CD4-positive, alpha-beta memory T cell (primary cell): ENCODE measurements at places on chromosomes 16 and 17. TPM values are rescaled to one million over a fixed set of nuclear protein-coding genes. Genes with fewer than 3 reads are reported as not detected.

The GNG13 gene
- total RNA-seq, result not detected

DNA sequence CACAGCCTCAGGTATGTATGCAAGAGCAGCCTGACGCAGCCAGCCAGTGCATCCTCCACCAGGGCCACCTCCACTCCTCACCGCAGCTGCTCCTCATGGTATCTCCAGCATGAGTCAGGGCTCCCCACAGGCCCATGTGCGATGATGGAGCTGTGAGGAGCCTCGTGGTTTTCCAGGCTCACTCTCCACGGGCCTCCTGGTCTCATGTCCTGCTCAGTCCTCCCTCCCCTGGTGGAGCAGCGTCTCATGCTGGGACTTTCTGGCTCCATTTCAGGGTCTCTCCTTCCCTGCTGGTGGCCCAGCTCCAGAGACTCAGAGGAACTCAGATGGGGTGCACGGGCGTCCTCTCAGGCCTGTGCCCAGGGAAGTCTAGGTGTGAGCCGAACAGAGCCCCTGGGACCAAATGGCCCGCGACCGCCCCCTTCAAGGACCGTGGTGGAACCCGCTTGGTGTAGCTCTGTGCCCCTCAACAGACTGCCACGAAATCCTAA lies 70.4 kb downstream of the METRNL start:
- H3K4me1 ChIP-seq, result no peaks in the 10 kb centered on the region
- H3K27me3 ChIP-seq, result no peaks in the 10 kb centered on the region
- DNase-seq, result no peak
- no peak overlapping the region for H3K4me3 ChIP-seq
- no peaks in the 10 kb centered on the region for H3K36me3 ChIP-seq

The SPAG9 gene
- 62.3 TPM for total RNA-seq

- H3K27me3 ChIP-seq, result no peaks in the 10 kb centered on the region
- peaks cover 13% of the 10 kb centered on the region for H3K36me3 ChIP-seq
- H3K27ac ChIP-seq, result no peak overlapping the region
- H3K4me3 ChIP-seq, result no peak overlapping the region
- no peaks in the 10 kb centered on the region for H3K4me1 ChIP-seq
These were observed 44.1 kb downstream of the CFDP1 start for GRCh38 chr16:75389096-75389690.

GRCh38 chr17:9228408-9229159 lies 207.3 kb downstream of the NTN1 start:
- no peak for DNase-seq
- H3K27ac ChIP-seq, result no peak overlapping the region
- peaks cover 18% of the 10 kb centered on the region for H3K4me1 ChIP-seq
- no peaks in the 10 kb centered on the region for H3K36me3 ChIP-seq

GRCh38 chr17:67833134-67833533 lies 7.8 kb downstream of the BPTF start:
- peaks cover 86% of the 10 kb centered on the region for H3K4me1 ChIP-seq
- H3K27ac ChIP-seq, result no peak overlapping the region
- H3K27me3 ChIP-seq, result no peaks in the 10 kb centered on the region
- DNase-seq, result no peak
- H3K4me3 ChIP-seq, result no peak overlapping the region

- no peaks in the 10 kb centered on the region for H3K36me3 ChIP-seq
- DNase-seq, result no peak
- no peaks in the 10 kb centered on the region for H3K27me3 ChIP-seq
- H3K27ac ChIP-seq, result no peak overlapping the region
- H3K4me3 ChIP-seq, result no peak overlapping the region
These were observed 10.9 kb upstream of the CACNG4 start for GRCh38 chr17:66953630-66954020.

GRCh38 chr16:29811170-29811895 lies 660 bp upstream of the PRRT2 start:
- peak; percentile 56 for DNase-seq
- peaks cover 8% of the 10 kb centered on the region for H3K36me3 ChIP-seq
- peak overlapping the region; percentile 80 for H3K27ac ChIP-seq
- peaks cover 64% of the 10 kb centered on the region for H3K4me1 ChIP-seq

The LYRM9 gene
- 16.6 TPM for total RNA-seq

DNA sequence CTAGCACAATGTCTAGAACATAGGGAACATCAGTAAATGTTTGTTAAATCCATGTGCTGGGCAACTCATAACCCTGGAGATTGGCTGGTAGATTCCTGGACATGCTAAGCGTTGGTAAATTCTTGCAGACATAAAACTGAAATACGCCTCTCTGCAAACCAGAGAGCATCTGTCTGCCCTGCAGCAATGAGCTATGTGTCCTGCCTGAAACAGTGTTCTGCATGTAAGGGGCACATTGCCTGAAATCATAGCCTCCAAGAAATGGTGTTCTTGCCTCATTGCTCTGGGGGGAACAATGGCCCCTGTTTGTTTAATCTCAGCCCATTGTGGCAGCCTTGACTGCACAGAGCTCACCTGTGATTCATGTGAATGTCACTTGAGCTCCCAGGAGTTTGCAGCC lies 113.5 kb upstream of the CCL2 start:
- no peak overlapping the region for H3K4me3 ChIP-seq
- no peak overlapping the region for H3K27ac ChIP-seq
- DNase-seq, result no peak
- no peaks in the 10 kb centered on the region for H3K4me1 ChIP-seq
- no peaks in the 10 kb centered on the region for H3K36me3 ChIP-seq

The CES3 gene
- 0.61 TPM for total RNA-seq

- H3K4me1 ChIP-seq, result peaks cover 8% of the 10 kb centered on the region
- DNase-seq, result no peak
- no peaks in the 10 kb centered on the region for H3K27me3 ChIP-seq
- no peak overlapping the region for H3K4me3 ChIP-seq
These were observed 41.3 kb upstream of the ATP2A3 start for GRCh38 chr17:4005296-4006164.

The RAPGEFL1 gene
- 6.5 TPM for total RNA-seq

GRCh38 chr17:61968757-61969156 lies 41.0 kb upstream of the INTS2 start:
- H3K27me3 ChIP-seq, result no peaks in the 10 kb centered on the region
- no peak overlapping the region for H3K4me3 ChIP-seq
- DNase-seq, result no peak
- no peak overlapping the region for H3K27ac ChIP-seq
- no peaks in the 10 kb centered on the region for H3K4me1 ChIP-seq

- no peak for DNase-seq
- H3K4me1 ChIP-seq, result peaks cover 10% of the 10 kb centered on the region
- peaks cover 57% of the 10 kb centered on the region for H3K36me3 ChIP-seq
These were observed 849 bp upstream of the SOX15 start for GRCh38 chr17:7590743-7591142.

The PPP1R9B gene
- total RNA-seq, result 97.5 TPM

GRCh38 chr17:72139212-72139611 lies 18.4 kb downstream of the SOX9 start:
- no peak for DNase-seq
- no peak overlapping the region for H3K4me3 ChIP-seq
- no peak overlapping the region for H3K27ac ChIP-seq
- H3K36me3 ChIP-seq, result no peaks in the 10 kb centered on the region

The CHST5 gene
- total RNA-seq, result not detected

- no peaks in the 10 kb centered on the region for H3K4me1 ChIP-seq
- DNase-seq, result no peak
- H3K4me3 ChIP-seq, result no peak overlapping the region
- no peak overlapping the region for H3K27ac ChIP-seq
- no peaks in the 10 kb centered on the region for H3K27me3 ChIP-seq
These were observed 224.7 kb downstream of the SNX29 start for GRCh38 chr16:12201216-12201615.

DNA sequence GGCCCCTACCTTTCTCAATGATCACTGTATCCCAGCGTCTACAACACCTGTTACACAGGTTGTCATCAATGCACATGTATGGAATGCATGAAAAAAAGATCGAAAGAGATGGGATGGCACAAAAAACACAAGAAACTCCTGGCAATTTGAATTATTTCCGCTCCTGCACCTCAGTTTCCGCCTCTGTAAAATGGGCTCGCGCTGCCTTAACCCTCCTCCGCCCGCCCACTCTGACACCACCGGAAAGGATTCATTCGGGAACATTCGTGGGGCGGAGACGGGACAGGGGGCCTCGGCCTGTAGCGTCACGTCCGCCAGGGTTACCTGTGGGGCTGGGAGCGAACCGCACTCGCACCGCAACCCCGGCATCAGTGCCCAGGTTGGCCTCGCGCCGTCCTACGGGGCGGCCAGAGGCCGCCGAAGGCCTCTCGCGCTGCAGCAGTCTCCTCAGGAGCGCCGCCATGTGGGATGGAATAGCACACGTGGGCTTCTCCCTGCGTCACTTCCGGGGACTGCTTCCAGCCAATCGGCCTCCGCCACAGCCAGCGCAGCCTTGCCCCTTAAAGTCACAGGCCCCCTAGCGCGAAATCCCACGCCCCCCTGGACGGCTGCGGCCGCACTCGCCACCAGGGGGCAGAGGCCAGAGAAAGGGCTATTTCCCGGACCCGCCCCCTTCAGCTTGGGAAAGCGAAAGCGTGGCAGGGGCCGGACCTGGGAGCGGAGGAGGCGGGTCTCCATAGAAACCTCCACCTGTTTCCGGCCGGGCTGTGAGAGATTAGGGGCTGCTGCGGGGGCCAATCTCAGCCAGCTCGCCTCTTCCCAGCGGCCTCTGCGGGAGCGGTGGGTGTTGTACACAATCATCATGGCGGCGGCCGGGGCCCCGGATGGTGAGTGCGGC lies at the start of the genes EARS2 and UBFD1:
TSS of gene EARS2 (minus strand) at position 470 of the 898 bp plus-strand sequence. CDS start at position 463, 7 bp downstream.
TSS of gene UBFD1 (plus strand) at position 847 of the 898 bp plus-strand sequence. CDS start at position 863, 16 bp downstream.
- peaks cover 33% of the 10 kb centered on the region for H3K36me3 ChIP-seq
- peak within 1 kb of the TSS; percentile 95 for H3K4me3 ChIP-seq
- DNase-seq, result peak; percentile 96
- peak within 1 kb of the TSS; percentile 86 for H3K27ac ChIP-seq

DNA sequence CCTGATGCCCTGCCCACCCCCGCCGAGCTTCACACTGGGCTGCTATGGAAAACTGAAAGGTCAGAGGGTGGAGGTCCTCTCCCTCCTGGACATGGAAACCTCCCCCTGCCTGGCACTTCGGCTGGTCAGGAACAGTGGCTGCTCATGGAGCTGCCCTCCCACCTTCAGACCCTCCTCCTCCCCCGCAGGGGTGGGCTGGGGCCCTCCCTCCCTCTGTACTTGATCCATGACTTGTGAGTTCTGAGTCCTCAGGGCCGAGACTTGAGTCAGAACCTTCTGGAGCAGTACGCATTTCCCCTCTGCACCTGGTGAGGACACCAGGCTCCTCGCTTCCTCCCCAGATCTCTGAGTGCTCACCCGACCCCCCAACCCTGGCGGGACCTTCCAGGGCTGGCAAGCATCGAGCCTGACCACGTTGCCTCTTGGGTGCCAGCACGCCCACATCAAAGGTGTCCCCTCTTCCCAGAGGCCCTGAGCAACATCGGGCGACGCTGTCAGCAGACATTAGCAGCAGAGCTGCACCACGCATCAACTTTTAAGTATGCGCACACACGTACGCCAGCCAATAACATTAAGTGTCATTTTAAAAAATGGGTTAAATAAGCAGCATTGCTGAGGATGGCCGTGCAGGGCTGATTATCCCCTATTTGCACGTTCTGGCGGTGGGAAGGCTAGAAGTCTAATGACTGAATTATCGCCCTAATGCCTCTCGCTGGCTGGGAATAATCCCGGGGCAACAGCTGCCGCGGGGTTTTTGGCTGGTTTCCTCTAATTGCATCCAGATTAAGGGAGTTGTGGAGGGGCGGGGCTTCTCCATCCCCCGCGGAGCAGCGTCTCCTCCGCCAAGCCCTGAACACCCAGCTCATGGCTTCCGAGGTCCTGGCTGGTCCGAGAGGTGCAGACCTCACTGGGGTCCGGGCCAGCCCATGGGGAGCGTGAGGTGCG lies 98.0 kb downstream of the TBC1D16 start:
- H3K36me3 ChIP-seq, result no peaks in the 10 kb centered on the region
- no peak overlapping the region for H3K4me3 ChIP-seq
- H3K4me1 ChIP-seq, result peaks cover 25% of the 10 kb centered on the region
- H3K27me3 ChIP-seq, result no peaks in the 10 kb centered on the region

DNA sequence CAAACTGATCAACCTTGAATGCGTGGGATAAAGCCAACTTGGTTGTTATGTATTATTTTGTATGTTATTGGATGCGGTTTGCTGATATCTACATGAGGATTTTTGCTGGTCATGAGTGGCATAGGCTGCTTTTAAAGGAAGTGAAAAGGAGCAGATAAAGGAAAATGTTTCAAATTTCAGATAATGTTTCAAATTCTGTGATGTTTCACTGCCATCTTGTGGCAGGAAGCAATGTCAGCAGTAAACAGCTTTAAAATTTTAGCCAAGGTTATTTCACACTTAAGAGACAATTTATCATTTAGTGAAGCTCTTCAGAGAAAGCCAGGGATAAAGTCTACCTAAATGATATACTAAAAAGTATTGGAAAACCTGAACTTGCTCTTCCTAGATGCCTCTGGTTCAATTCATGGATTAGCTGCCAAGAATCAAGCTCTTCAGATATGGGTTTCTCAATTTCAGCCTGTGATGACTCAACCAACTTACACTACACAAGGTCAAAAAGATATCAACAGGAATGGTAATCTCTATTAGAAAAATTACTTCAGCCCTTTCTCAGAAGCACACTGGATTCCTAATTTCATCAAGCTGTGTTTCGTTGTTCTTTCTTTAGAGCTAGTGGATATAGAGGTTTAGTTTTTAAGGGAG lies 136.0 kb upstream of the C17orf78 start:
- H3K27ac ChIP-seq, result no peak overlapping the region
- H3K36me3 ChIP-seq, result peaks cover 8% of the 10 kb centered on the region
- no peak overlapping the region for H3K4me3 ChIP-seq
- no peaks in the 10 kb centered on the region for H3K27me3 ChIP-seq

DNA sequence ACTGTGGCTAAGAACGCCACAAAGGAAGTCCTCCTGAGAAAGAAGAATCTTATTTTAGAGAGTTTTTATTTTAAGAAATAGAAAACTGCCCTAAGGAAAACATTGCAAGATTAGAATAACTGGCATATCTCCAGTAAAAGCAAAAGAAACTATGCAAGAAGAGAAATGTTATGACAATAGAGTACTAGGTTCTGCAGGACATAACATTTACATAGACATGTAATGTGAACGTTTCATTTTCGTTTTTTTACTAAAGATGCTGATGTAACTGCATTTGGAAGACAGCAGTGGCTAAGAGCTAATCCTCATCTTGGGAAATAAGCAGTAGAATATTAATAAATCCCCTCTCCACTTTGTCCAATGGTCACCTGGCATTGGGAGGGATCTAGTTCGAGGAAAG lies 7.8 kb upstream of the ASGR2 start:
- H3K4me1 ChIP-seq, result no peaks in the 10 kb centered on the region
- no peaks in the 10 kb centered on the region for H3K27me3 ChIP-seq

DNA sequence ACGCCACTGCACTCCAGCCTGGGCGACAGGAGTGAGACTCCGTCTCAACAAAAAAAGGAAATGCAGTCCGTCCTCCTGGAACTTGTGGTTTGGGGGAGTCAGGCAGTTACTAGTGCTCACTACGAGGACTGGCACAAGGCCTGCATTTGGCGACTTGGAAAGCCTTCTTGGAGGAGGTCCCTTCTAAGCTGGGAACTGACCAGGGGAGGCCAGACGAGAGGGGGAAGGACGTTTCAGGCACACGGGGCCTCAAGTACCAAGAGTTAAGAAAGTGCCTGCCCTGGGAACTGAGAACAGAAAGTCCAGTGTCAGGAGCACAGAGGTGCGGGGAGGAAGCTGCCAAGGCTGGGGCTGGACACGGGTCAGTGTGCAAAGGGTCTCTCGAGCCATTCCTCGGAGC lies 89.9 kb downstream of the ABR start:
- H3K36me3 ChIP-seq, result peaks cover 23% of the 10 kb centered on the region
- no peak overlapping the region for H3K4me3 ChIP-seq
- H3K4me1 ChIP-seq, result no peaks in the 10 kb centered on the region
- no peaks in the 10 kb centered on the region for H3K27me3 ChIP-seq

The RHBDF2 gene
- total RNA-seq, result 62.2 TPM

GRCh38 chr16:89700649-89701424 lies 668 bp downstream of the SPATA2L start:
- no peaks in the 10 kb centered on the region for H3K27me3 ChIP-seq
- peak overlapping the region; percentile 80 for H3K27ac ChIP-seq
- no peaks in the 10 kb centered on the region for H3K36me3 ChIP-seq
- H3K4me1 ChIP-seq, result peaks cover 33% of the 10 kb centered on the region
- H3K4me3 ChIP-seq, result peak overlapping the region; percentile 64
- peak; percentile 67 for DNase-seq
